ENCODE measurements at places on chromosomes 1 and 21. TPM values are rescaled to one million over a fixed set of nuclear protein-coding genes. Genes with fewer than 3 reads are reported as not detected.

Gene LCE1F
- not detected for total RNA-seq

Gene AUNIP
- total RNA-seq = 7.8 TPM

Gene IKBKE
- 6.0 TPM for total RNA-seq

Gene TP73
- total RNA-seq = 0.75 TPM

Gene GAS5
- 308 TPM for total RNA-seq
